ENCODE measurements at places on chromosomes 3 and 15.
A peak's percentile ranks its signal among the peaks of the same experiment; 100 is the strongest.

DNA sequence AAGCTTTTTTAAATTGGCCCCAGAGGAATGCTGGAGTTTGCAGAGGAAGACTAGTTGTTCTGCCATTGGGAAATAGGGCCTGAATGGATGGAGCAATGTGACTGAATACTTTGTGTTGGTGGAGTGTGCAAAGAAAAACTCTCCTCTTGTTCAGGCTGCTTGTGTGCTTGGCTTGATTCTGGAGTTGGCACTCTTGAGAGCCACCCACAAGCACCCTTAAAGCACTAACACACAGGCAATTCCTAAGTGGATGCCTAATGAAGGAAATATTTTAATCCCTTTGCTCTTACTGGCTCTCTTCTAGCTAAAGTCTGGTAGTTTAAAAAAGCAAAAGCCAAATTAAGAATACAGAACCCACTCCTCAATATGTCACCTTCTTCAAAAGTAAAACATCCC is 304.4 kb upstream of the C2CD4B start:
- no peak for DNase-seq

DNA sequence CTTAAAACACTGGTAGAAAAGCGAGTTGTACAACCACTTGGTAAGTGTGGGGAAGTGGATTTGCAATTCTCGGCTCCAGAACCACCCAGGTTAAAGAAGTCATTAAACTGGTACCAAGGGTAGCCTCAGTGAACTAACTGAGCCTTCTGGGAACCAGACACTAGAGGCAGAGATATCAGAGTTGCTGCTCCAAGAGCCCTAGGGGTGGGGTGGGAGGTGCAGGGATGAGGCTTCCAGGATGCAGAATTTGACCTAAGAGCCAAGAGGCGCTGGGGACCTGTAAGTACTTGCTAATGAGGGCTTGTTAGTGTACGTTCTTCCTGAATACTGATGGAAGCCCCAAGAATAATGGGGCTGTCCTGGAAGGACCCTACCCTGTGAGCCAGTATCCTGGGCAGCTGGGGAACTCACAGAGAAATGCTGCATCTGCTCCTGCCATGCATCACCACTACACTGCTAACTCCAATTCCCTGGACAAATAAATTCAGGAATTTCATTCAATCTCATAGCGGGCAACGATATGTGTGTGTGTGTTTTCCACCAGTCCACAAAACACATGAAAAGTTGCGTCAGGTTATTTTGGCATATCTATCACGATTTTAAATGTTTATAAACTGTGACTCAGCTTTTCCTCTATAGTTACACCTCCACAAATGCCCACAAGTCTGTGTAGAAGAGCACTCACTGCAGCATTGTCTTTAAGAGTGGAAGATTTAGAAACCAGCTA is 23.8 kb downstream of the STIMATE start:
- no peak for DNase-seq

DNA sequence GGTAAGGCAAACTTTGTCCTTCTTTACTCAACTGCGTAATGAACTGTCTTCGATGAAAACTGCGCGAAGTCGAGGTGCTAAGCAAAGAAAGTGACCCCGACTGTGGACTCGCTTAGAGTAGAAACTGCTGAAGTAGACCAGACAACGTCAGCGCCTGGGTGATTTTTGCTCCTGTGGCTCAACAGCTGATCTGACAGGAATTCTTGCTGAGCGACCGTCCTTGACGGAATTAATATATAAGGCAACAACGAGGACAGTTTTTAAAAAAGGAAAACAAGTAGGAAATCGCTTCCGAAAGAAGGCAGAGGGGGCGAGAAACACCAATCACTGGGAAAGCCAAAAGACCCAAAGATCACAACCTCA is 541 bp downstream of the RPS27L start:
- DNase-seq: peak; percentile 39

DNA sequence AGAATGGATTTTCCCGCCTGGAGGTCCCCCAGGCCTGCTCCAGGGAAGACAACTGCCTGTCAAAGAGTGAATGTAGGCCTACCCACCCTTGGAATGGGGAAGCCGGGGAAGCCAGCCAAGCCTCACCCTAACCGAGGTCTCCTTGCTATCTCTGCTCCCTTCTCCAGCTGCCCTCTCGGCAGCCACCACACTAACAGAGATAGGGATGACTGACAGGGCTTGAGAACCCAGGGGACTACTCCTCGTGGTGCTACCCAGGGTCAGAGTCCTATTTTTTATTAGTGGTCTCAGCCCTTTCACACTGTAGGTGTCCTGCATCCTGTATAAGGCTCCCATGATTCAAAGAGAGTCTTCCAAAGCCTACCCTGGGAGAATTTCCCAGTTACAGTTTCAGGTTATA is 160.6 kb upstream of the CHRM5 start:
- no peak for DNase-seq

DNA sequence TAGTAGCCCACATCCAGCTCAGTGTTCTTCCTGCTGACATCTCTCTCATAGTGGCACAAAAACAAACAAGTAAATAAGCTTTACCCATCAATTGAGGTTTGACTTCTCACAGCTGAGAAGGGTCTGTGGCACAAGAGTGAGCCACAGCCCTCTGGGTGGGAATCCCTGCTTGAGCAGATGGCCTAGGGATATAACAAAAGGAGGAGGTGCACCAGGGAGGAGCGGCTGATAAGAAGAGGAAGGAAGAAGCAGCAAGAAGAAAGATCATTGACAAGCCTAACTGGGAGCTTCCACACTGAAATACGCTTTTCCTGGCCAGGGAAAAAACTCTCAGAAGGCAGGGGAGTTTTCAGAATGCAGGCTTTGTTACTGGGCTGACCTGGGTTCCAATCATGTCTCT is 279.8 kb downstream of the UACA start:
- no peak for DNase-seq

DNA sequence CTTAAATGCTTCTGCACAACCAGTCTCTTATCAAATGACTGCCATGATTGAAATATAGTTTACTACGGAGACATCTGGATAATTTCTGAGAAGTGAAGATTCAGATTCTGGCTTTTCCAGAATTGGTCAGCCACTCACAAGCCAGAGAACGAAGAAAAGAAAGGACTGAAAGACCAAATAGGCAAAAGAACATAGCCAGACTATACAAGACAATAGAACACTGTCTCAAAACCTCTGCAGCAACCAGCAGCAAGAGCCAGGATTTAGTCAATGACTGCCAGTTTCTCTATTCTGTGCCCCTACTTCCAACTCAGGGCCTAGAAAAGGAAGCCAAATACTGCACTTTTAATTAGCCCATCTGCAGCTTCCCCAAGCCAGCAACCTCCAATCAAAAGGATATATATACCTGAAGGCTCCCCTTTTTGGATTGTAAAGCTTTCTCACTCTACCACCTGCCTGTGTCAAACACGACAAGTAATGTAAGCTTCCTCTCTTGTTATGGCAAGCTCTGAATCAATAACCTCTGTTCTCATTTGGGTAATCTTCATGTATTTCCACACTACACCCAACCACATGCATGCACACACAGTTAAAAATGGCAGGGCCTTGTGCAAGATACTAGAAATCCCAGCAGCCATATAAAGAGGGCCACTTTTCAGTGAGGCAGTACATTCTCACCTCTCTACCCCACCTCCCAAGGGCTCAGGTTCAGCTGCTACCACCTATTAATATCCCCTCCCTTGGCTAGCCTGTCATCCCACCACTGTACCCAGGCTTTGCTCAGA is 97.1 kb downstream of the ERC2 start:
- DNase-seq: no peak

DNA sequence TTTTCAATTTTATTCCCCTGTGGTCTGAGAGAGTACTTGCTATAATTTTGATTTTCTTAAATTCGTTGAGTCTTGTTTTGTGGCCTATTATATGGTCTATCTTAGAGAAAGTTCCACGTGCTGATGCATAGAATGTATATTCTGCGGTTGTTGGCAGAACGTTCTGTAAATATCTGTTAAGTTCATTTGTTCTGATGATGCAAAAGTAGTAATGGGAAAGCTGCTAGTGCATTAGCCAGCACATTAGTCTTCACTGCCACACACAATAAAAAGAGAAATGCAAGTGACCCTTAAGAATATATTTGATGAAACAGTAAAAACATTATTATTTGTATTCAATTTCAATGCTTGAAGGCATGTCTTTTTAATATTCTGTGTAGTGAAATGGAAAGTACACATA is 84.8 kb downstream of the GTPBP8 start:
- DNase-seq: no peak

DNA sequence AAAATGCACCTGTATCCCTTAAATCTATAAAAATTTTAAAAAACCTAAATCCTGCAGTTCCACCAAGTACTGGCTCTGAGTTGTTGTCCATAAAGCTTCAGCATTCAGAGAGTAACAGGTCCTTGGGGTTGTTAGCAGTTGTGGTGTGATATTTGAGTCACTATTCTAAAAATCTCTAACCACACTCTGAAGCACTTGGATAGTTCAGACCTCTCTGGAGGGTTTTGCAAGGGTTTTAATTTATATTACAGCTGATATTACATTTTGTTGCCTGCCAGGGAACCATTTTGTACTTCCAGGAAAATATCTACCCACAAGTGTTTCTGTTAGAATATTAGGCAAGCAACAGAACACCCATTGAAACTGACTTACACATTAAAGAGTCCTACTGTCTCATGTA is 255.6 kb downstream of the TBL1XR1 start:
- DNase-seq: no peak

DNA sequence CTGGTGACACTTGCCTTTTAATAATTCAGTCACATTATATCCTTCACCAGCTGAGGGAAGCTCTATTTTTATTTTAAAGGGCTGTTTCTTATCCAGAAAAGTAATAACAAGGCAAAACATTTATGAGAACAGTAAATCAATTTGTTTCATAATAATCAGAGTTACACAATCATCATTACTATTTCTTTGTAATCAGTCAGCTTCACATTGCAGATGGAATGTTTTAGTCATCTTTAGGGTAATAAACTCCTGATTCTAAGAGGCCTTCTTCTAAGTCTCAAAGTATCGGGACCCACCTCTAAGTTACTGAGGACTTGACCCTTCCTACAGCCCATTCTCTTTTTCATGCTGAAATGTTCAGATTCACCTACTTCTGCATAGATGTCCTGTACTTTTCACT is 298.3 kb upstream of the TGFBR2 start:
- DNase-seq: no peak

GRCh38 chr3:127087441-127087840 is 104.5 kb downstream of the PLXNA1 start:
- no peak for DNase-seq

GRCh38 chr3:117756563-117756962 is 1047.0 kb downstream of the TUSC7 start:
- no peak for DNase-seq

DNA sequence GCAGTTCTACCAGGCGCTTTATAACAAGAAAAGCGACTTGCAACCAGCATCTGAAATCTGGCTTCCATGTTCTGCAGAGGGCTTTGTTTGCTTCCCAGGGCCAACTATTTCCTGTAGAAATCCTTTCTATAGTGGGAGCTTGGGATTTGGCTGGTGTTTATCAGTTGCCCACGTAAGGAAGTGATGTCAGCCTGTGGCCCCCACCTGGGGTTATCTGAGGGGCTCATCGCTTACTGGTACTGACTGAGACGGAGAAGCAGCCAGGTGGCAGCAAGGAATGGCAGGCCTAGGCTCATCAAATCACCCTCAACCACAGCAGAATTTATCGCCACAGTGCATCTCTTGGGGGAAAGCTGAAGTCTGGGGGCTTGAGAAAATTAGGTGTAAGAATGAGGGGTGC is 14.6 kb upstream of the CCR9 start:
- no peak for DNase-seq

DNA sequence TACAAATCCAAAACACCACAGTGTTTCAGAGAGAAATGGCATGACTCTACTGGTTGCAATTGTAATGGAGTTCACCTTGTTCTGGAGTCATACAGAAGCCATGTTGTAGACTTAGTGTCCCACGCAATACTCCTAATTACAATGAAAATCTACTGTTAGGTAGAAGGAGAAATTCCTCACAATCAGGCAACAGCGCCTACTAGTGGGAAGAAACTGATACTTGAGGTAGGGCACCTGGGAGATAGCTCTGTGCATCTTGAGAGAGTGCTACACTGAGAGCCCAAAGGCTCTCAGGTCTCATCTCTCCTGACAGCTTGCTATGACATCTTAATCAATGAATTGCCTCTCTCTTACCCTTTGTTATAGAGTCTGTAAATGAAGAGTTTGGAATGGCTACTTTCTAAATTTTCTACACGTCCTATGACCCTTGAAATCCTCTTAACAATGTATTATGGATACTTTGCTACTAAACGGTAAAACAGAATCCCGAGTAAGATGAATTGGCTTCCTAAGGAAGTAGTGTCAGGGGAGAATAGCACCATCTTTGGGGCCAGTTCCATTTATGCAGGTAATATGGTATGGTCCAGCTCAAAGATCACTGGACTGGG is 422.7 kb upstream of the TPRG1 start:
- DNase-seq: peak; percentile 31

DNA sequence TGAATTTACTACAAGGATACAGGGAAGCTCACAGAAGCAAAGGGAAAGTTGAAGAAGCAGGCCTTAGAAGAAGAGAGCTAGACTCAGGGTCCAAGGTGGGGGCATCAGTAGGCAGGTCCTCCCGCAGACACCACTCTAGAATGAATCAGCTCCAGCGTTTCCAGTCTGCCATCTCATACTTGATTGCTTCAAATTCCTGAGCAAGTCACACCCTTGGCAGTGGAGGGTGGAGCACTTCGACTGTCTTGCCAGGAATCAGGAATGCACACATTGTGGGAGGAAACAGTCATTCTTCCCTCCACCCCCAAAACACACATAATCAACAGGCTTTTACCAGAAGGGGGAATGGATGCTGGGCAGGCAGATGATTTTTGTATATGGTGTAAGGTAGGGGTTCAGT is 78.5 kb downstream of the CHCHD6 start:
- peak; percentile 86 for DNase-seq

GRCh38 chr3:195770081-195770840 is 41.5 kb downstream of the MUC4 start:
- DNase-seq: no peak

DNA sequence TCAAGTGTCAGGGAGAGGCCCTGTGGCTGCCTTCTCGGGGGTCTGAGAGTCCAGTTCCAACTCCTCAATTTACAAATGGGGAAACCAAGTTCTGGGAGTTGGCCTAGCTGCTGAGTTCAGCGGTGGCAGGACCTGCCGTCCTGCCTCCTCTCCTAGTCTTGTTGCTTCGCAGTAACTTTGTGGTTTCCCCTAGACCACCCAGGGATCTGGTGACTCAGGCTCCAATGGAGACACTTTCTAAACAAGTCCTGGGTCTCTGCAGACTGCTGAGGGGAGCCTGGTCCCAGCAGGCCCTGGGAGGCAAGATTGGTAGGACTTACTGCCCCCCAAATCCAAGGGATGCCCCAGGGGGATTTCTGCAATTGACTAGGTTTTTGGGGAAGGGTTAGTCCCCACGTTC is 83.6 kb downstream of the SMAD6 start:
- peak; percentile 59 for DNase-seq

GRCh38 chr3:128950223-128950938 is 43.5 kb downstream of the CFAP92 start:
- DNase-seq: no peak

DNA sequence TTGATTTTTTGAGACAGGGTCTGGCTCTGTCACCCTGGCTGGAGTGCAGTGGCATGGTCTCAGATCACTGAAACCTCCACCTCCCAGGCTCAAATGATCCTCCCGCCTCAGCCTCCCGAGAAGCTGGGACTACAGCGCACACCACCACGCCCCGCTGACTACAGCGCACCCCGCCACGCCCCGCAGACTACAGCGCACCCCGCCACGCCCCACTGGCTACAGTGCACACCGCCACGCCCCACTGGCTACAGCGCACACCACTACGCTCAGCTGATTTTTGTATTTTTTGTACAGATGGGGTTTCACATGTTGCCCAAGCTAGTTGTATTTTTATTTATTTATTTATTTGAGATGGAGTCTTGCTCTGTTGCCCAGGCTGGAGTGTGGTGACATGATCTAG is 35.6 kb downstream of the SLC51A start:
- no peak for DNase-seq
